Left renal pelvis (tissue), 4 donors: ENCODE measurements at places on chromosomes 7 and 10. TPM values are rescaled to one million over a fixed set of nuclear protein-coding genes. Genes with fewer than 3 reads are reported as not detected.

Gene PTPRE
- polyA plus RNA-seq, result 8.0 TPM

Gene STAM
- polyA plus RNA-seq, result 37.0 TPM

Gene CPA2
- polyA plus RNA-seq, result 0.90 TPM

Gene VWDE
- 4.5 TPM for polyA plus RNA-seq

DNA sequence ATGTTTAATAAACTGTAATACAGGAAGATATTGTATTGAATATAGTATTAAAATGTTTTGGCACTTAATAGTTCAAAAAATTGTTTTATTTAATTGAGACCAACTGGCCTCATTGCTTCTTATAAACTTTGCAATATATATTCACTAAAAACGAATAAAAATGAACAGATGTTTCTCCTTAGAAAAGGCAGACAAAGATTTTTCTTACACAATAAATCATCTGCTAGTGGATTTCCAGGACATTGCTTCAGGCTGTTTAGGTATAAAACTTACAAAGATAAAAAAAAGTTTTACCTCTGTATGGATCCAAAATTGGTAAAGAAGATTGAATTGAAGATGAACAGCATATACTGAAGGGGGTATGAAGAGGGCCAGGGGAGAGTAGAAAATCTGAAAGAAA, 143.6 kb downstream of the AGMO start:
- no peak for DNase-seq

DNA sequence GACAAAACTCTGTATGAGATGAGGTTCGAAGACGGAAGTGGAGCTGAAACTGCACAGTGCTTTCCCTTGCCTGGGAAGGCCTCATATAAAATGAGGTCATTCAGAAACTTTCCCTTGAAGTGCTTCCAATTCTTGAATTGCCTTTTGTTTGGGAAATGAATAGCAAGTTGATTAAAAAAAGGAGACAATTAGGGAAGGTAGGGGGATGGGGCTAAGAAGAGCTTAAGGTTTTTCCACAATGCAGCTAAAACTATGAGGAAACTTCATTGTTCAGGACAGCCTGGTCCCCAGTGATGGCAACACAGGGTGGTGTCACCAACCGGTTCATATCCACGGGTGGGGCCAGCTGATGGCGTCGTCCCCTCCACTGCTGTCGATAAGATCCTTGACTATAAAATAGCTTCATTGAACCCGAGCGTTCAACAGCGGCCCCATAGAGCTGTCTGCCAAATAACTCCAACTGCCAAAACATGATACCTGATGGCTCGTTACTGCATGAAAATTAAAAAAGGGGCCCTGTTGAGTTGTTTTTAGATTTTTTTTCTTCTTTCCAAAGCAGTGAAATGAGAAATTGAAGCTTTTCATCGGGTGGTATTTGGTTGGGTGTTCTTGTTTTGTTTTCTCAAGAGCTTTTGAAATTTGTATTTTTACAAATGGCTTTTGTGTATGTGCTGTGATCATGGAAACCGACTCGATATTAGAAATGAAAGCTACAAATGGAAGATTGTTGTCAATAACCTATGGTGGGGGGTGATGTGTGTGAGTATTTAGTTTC, 2.8 kb upstream of the CELF2 start:
- no peak for DNase-seq

- DNase-seq, result no peak
Measured at GRCh38 chr10:87702973-87703294, 43.3 kb downstream of the PAPSS2 start.

DNA sequence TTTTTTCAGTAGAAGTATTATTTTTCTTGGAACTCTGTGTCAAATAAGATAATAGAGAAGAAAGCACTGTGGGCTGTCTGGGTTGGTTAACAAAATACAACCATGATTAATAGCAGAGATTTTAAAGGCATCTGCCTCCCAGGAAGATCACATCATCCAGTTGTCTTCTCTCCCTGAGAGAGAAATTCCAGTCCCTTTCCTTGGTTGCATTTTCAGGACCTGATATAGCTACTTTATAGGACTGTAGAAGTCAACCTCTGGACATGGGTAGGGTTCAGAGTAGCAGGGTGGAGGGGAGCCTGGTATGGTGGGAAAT, 309.9 kb upstream of the IGFBP3 start:
- DNase-seq, result no peak

DNA sequence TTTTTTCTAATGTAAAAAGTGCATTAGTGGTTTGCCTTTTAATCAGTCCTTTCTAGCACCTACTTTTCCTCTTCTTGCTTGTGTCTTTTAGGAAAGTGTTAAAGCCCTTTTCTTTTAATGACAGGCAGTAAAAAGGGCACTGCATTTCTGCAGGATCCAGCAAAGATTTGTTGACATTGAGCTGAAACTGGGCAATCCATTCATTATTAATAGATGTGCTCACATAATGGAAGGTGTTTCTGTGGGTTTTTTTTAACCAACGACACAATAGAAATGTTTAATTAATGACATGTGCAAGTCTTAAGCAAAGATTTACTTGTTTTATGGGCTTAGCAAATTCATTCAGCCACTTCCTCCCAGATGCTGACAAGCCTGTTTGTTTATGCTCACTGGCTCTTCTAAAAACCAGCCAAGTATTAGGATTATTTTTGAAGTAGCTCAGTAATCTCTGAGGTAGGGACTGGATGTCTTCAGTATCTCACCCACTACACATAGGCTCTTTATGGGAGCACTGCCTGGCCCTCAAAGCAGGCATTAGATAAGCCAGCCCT, 1201.1 kb downstream of the SORCS1 start:
- no peak for DNase-seq

- no peak for DNase-seq
Measured at GRCh38 chr7:81884817-81885216, 115.0 kb upstream of the HGF start.

DNA sequence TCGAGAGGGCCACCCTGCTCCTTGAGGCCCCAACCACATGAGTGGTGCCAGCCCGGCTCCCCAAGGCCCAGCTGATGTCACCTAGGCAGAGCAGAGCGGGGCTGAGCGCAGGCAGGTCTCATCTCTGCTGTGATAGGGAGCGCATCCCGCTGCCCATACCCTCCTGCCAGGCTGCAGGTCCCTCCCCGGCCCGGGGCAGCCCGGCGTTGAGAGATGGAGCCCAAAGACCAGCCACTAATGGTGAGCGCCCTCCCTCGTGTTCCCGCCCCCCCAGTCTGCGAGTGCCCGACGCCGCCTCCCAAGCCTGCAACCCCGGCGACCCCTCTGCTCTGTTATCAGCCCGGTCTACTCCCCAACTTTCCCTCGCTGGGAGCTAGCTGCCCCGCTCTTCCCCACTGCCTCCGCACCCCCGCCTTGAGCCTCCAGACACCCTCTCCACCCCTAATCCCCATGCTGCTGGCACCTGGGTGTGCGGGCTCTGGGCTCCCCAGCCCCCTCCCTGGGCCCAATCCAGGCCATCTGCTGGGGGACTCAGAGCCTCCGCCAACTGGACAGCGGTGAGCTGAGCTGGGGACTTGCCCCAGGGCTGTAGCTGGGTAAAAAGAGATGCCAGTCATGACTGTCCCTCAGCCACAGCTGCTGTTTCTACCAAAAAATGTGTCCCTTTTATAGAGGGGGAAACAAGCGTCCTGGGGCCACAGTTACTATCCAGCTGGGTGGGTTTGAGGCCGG, 19.7 kb upstream of the CHST12 start:
- no peak for DNase-seq

DNA sequence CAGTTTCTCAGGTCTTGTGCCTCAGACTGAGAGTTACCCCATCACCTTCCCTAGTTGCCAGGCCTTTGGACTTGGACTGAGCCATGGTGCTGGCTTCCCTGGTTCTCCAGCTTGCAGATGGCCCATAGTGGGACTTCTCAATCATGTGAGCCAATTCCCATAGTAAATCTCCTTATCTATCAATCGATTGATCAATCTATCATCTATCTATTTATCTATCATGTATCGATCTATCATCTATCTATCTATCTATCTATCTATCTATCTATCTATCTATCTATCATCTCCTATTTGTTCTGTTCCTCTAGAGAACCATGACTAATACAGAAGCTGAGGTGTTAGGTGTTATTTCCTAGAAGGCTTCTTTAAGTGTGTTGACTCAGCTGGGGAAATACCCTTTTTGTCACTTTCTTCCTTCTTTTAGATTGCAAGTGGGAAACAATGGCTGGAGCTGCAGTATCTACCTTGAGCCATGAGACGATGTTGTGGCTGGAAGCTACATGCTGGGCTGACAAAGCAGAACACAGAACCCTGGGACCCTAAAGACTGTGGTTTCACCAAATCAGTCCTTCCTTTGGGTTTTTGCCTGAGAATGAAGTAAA, 234.7 kb upstream of the GLI3 start:
- DNase-seq, result no peak

DNA sequence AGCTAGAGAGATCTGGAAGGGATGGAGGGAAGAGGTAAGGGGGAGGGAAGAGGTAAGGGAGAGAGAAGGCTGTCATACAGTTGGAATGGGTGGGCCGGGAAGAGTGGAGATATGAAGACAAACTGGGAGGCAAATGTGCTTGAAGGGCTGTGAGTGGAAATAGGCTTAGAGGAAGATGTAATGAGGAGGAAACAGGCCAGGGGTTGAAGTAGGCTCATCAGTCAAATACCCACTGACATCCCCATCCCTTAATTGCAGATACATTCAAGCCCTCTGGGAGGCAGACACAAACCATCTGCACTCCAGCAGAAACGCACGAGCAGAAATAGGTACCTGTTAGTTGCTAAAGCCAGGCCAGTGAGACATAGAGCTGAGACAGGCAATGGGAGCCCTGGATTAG, 2.1 kb downstream of the SYNPO2L start:
- DNase-seq, result no peak

- no peak for DNase-seq
Measured at GRCh38 chr7:6106140-6106904, 75.1 kb downstream of the ANKRD61 start.

DNA sequence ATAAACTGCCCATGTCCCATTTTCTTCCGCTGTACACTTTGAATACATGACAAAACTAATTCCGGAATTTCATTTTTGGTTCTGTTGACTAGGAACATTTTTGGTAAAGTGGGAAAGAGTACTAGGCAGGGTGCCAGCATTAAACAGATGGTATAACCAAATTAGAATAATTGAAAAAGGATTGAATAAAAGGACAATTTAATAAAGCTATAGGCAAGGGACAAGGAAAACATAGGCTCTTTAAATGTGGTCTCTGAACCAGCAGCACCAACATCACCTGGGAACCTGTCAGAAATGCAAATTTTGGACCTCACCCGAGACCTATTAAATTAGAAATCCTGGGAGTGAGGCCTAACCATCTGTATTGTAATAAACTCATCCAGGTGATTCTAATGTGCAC, 376.9 kb downstream of the LRRTM3 start:
- DNase-seq, result no peak

GRCh38 chr10:43216931-43217562, 49.8 kb downstream of the RASGEF1A start:
- no peak for DNase-seq

DNA sequence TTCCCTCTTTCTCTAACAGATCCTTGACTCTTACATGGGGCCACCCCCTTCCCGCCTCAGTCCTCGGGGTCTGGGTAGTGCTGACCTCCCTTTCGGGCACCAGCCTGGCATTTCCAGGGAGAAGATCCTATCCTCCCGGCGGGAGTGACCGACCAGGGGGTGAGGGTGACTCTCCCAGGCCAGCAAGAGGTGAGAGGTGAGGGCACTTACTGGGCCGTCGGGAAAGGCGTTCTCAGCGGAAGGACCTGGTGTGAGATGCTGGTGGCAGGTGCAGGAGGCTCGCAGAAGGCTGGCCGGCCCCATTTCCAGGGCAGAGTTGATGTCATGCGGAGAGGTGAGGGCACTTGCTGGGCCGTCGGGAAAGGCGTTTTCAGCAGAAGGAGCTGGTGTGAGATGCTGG, 4.2 kb upstream of the FOXL3 start:
- no peak for DNase-seq
